Adrenal gland (tissue), 19 donors: ENCODE measurements at places on chromosomes 13 and 19. TPM values are rescaled to one million over a fixed set of nuclear protein-coding genes. Genes with fewer than 3 reads are reported as not detected.

DNA sequence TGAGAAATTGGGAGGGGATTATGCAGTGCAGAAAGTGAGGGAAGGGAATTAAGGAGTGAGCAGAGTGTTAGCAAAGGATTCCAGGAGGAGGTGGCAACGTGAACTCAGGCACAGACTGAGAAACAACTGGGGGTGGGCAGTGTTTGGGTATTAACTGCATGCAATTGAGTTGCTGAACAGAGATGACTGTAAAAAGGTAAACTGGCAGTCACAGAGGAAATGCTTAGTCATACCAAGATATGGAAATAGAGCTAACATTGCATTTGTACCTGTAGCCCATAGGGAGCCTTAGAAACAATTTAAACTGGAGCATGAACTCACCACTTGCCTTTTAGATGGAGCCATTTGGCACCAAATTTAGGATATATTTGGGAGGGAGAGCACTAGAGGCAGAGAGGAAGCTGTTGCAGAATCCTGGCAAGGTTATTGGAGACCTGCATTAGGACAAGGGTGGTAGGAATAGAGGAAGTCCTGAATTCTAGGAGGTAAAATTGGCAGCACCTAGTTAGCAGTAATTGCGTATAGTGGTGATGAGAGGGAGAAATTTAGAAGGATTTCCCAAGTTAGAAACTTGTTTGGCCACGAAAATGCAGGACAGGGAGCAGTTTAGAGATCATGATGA lies 100.6 kb upstream of the FRY start:
- no peak for DNase-seq

DNA sequence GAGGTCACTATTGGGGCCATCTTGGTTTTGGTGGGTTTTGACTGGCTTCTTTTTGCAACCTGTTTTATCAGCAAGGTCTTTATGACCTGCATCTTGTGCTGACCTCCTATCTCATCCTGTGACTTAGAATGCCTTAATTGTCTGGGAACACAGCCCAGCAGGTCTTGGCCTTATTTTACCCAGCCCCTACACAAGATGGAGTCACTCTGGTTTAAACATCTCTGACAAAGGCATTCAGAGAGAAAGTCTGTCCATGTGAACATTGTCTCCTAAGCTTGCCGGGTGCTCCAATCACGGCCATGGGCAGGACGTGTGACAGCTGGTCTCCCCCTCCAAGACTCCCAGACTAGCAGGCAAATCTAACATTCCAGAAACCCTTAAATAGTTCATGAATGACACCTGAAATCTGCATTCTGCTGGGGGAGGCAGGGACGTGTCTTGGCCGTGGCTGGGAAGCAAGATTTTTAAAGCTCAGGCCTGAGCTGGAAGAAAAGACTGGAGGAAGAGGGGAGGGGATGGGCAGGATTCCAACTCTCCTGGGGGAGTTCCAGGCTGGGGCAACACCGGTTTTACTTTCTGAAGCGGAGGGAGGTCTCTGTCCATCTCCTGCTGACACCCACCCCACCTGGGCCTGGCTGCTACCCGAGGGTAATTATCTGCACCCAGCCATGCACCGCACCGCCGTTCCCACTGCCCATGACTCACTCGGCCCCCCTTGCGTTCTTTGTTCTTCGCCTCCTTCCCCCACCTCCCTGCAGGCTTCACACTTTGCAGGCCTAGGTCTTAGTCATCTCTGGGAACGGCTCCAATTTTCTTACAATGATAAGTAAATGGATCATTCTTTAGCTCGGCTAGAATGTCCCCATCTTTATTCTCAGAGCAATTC lies 11.6 kb upstream of the OR1M1 start:
- DNase-seq = peak; percentile 90

DNA sequence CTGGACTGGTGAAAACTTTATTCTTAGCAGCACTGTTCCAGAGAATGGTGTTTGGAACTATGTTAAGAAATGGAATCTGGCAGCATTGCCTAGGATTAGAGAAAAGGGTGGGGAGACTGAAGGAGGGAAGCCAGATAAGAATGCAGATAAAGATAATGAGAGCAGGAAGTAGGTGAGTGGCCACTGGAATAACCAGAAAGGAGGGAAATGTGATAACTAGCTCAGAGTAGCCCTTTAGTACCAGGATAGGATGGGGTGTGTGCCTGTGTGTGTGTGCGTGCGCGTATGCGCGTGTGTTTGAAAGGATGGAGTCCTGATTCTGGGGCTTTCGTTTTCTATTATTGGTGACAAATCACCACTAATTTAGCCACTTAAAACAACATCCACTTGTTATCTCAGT lies 33.4 kb upstream of the FRY start:
- DNase-seq = no peak

- DNase-seq = no peak
Observed at GRCh38 chr19:41412953-41413352, 14.2 kb downstream of the B3GNT8 start.

GRCh38 chr13:103104340-103104739 lies 38.1 kb upstream of the SLC10A2 start:
- no peak for DNase-seq

DNA sequence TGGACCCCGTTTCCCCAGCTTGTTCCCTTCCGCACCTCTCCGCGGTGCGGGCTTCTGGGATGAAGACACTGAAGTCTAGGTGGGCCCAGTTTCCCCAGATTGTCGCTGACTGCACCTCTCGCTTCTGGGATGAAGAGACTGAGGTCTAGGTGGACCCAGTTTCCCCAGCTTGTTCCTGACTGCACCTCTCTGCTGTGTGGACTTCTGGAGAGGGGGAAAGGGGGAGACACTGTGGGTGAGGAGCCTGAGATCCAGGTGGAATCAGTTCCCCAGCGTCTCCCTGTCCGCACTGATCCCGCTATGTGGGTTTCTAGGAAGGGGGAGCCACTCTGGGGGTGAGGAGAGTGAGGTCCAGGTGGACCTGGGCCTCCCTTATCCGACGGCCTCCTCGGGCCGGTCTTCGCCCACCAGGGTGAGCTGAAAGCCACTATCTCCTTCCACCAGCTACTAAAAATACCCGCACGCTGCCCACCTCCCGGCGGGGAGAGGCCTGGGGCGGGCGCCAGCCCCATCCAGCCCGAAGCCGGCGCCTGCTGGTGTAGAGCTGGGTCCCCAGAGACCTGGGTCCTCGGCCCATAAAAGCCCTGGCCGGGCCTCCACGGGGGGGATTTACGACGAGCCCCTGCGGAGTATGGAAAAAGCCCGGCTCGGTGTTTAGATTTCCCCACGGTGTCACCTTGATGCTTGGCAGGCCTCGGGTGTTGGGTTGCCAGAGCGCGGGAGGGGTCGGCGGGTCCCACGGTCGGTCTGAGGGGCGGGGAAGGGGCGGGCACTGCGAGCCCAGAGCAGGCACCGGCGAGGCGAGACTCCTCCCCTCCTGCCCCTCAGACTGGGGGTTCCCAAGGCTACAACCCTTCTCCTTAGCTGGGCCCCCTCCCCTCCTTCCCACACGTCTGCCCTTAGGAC lies 10.6 kb downstream of the FUT6 start:
- peak; percentile 45 for DNase-seq

- DNase-seq = no peak
Observed at GRCh38 chr13:99648066-99648665, 146.9 kb downstream of the TM9SF2 start.

GRCh38 chr13:78657699-78658629 lies 991 bp downstream of the OBI1 start:
- DNase-seq = no peak

GRCh38 chr19:46404055-46404752 lies 9.2 kb downstream of the CCDC8 start:
- peak; percentile 71 for DNase-seq

- no peak for DNase-seq
Observed at GRCh38 chr19:54189145-54189734, at the start of gene MBOAT7. TSS of gene MBOAT7 (minus strand) at chr19:54189580. CDS start at chr19:54188508, 1,072 bp downstream.

DNA sequence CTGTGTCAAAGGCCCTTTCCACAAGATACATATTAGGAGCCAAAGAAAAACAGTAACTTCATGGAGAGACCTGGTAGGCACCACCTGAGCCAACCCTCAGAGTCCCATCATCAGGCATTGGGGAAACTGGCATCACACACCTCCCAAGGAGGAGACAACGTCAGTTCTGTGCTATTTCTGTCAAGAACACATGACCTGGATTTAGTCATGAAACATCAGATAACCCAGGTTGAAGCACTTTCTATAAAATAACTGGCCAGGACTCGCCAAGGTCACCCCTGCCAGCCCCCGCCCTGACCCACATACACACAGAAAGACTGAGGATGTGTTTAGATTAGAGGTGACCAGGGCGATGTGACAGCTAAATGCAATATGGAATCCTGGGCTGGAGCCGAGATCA lies 35.6 kb downstream of the COL4A1 start:
- no peak for DNase-seq

DNA sequence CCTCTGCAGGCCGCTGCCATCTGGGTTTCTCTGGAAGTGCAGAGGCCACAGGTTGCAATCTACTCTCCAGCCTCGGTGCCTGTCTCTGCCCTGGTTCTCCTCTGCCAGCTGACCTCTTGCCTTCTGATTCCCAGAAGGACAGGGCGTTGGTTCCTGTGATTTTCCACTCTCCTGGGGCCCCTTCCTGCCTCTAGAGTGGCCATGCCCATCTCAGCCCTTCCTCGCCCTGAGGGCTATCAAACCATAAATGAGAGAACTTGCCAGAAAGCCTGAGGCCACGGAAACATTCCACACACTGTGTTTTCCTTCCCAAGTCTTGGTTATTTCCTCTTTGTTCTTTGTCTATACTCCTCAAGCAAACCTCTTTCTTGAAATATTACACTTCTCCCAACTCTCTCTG lies 146.2 kb downstream of the SHISA2 start:
- no peak for DNase-seq

DNA sequence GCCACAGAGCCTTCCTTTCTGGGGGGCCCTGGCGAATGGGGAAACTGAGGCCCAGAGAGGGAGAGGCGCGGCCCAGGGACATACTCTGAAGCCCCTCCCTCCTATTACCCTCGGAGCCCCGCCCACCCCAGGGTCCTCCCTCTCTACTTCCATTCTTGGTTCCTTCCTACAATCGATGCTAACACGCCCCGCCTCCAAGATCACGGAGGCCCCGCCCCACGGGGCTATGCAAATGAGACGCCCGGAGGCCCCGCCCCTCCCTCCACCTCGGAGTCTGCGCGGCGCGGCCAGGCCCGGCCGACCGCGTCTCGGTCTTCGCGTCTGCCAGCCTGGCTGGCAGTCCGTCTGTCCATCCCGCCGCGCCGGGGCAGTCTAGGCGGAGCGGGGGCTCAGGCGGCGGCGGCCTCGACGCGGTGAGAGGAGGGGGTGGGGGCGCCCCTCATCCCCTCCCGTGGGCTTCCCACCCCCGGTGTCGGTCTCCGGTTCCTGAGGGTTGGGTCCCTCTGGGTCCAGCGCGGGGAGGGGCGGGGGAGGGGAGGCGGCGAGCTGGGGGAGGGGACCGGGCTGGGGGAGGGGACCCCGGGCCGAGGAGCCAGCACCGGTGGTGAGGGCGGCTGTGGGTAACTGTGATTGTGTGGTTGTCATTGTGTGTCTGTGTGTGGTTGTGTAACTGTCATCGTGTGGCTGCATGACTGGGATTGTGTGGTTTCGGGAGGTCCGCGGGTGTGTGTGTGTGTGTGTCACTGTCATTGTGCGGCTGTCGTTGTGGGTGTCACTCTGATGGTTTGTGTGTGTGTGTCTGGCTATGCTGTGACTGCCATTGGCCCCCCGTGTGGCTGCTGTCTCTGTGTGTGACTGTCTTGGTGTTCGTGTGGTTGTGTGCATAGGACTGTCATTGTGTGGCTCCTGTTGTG lies at the start of gene PLPPR2:
Gene PLPPR2 (plus strand): TSS at position 273 of the 914 bp plus-strand sequence. CDS start 2,242 bp downstream, outside the sequence.
- DNase-seq = peak; percentile 93

MAP1S gene
- 6.6 TPM for polyA plus RNA-seq

TJP3 gene
- not detected for polyA plus RNA-seq

RABAC1 gene
- 17.9 TPM for polyA plus RNA-seq

ZNF415 gene
- 17.5 TPM for polyA plus RNA-seq

ZNF571 gene
- 6.2 TPM for polyA plus RNA-seq

MVB12A gene
- polyA plus RNA-seq = 132 TPM

TMEM59L gene
- 1.9 TPM for polyA plus RNA-seq

PSG1 gene
- not detected for polyA plus RNA-seq
